ENCODE measurements at places on chromosomes 3 and 15.

- DNase-seq, result no peak
Observed at GRCh38 chr3:189621948-189622603, 9.1 kb upstream of the TP63 start.

GRCh38 chr3:12916159-12916558, 74.8 kb upstream of the RPL32 start:
- DNase-seq, result no peak

- DNase-seq, result no peak
Observed at GRCh38 chr15:25727116-25727515, 136.0 kb downstream of the ATP10A start.

DNA sequence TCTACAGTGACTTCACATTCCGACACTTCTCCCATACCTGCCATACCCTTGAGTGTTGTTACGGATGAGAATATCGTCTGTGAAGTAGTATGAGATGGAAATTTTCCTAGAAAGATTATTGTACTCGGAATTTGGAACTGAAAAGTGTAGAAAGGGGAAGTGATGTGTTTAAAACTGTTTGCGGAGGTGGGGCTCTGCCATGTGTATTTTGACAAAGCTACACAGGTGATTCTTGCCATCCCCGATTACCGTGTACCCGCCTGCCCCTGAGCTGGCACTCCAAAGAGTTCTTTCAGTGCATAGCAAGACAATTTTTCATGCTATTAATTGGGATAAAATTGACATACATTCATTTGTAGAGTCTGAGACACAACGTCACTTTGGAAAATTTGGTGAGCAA, 81.7 kb downstream of the OPA1 start:
- DNase-seq, result no peak

- DNase-seq, result no peak
Observed at GRCh38 chr3:116166121-116166520, 279.2 kb downstream of the LSAMP start.

GRCh38 chr15:58355973-58356372, 75.8 kb upstream of the LIPC start:
- no peak for DNase-seq
